ENCODE measurements at places on chromosomes 5 and 9.

- DNase-seq: no peak
Measured at GRCh38 chr5:141475625-141476131, at the start of gene PCDHGC3. Gene PCDHGC3, plus strand, starts transcription at chr5:141475966. Its CDS starts 151 bp downstream, at chr5:141476117.

DNA sequence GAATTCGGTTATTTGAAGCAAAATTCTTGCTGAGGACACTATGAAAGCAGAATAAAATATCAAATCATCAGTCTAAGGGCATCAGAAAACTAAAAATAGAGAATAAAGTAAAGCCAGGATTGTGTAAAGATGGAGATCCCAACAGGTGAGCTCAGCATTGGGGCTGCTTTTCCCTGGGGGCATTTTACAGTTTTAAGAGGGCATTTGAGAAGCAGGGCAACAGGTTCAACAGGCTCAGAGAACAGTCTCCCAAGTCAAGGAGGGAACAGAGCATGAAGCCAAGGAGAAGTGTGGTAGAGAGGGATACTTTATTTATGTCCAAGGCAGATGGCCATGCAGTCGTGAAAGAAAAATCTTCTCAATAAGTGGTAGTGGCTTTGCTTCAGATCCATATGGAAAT, 145.4 kb downstream of the SYK start:
- no peak for DNase-seq

- no peak for DNase-seq
Measured at GRCh38 chr9:22005702-22006606, 3.2 kb downstream of the CDKN2B start.

- no peak for DNase-seq
Measured at GRCh38 chr9:132094314-132094791, 14.7 kb upstream of the MED27 start.

DNA sequence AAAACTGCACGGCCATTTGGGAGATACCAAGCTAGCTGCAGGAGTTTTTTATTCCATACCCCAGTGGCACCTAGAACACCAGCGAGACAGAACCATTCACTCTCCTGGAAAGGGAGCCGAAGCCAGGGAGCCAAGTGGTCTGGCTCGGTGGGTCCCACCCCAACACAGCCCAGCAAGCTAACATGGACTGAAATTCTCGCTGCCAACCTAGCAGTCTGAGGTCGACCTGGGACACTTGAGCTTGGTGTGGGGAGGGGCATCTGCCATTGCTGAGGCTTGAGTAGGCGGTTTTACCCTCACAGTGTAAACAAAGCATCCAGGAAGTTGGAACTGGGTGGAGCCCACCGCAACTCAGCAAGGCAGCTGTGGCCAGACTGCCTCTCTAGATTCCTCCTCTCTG, 108.9 kb upstream of the CHD1 start:
- DNase-seq: no peak

DNA sequence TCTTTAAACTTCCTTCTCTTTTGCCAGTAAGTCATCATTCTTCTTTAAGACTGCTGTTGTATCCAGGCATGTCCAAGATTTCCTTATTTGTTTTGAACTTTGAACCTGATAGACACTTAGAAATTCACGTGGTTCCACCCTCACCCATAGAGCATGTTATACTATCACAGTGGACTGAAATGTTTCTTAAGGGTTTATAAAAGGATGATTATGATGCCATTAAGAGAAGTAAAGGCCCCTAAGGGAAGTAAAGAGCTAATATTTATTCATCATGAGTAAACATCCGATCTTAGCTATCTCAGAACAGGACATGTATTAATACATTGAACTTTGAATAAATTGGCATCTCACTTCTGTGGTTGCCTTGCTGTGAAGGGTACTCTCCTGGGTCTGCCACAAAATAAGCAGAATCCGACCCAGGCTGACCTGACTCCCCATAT, 49.8 kb downstream of the PRKACG start:
- no peak for DNase-seq

DNA sequence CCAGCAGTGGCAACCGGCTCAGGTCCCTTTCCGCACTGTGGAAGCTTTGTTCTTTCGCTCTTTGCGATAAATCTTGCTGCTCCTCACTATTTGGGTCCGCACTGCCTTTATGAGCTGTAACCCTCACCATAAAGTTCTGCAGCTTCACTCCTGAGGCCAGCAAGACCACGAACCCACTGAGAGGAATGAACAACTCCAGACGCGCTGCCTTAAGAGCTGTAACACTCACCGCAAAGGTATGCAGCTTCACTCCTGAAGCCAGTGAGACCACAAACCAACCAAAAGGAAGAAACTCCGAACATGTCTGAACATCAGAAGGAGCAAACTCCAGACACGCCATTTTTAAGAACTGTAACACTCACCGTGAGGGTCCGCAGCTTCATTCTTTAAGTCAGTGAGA, 103.5 kb downstream of the GLIS3 start:
- DNase-seq: no peak

DNA sequence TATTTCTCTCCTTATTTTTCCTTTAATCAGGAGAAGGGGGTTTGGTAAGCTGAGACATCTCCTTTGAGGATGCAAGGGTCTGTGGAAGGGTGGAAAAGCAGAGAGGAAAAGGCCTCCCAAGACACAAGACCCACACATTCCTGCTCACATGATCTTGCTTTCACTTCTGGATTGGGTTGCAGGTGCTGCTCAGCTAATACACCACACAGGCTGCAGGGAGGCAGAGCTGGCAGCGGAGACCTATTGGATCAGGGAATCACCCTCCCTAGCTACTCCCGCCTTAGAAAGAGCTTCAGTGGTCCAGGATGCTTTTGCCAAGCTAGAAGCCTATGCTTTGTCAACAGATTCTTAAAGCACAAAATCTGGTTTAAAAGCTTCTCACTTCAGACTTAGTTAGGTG, 87.6 kb upstream of the IL33 start:
- no peak for DNase-seq

GRCh38 chr5:118195211-118195610, 793.1 kb downstream of the DTWD2 start:
- no peak for DNase-seq

DNA sequence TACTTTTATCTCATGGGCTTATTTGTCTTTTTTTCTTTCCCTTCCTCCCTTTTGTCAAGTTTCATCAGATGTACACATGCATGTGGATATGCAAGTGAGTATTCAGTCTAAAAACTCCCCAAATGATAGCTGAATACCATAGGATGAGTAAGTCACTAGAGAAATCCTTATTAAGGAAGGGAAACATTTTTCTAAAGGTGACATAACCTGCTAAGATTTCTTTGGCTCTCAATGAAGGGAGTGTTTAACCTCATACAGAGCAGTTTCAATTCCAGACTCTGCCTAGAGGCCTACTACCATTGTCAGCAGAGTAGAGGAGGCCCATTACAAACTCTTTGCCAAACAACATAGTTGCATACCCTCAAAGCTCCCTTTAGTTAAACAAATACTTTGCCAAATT, 192.4 kb downstream of the ARHGEF28 start:
- DNase-seq: no peak

DNA sequence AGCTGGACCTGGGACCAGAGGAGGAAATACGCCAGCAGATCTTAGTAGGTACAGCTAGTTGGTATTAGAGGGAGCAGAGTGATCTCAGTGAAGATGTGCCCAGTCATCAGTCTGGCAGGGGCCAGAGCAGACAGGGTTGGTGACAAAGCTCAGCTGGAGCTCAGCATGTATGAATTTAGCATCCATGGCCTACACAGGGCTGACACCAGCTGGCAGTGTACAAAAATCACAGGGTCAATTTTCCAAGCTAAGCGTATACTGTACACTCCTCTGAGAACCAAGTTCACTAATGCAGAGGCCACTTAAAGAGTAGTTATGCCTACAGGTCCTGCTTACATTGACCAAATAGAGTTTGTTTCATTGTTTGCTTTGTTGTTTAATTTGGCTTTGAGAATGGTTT, 146.6 kb downstream of the SLC24A2 start:
- DNase-seq: no peak

DNA sequence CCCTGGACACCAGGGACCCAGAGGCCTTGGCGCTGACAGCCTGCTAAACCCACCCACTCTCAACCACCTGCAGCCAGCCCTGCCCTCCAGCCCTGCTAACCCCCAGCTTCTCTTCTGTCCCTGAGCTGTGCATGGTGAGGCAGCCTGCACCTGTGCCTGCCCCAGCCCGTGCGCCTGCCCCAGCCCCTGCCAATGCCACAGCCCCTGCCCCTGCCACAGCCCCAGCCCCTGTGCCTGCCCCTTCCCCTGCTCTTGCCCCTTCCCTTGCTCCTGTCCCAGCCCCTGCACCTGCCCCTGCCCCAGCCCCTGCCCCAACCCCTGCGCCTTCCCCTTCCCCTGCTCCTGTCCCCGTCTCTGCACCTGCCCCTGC, 43.3 kb upstream of the IRX4 start:
- no peak for DNase-seq

DNA sequence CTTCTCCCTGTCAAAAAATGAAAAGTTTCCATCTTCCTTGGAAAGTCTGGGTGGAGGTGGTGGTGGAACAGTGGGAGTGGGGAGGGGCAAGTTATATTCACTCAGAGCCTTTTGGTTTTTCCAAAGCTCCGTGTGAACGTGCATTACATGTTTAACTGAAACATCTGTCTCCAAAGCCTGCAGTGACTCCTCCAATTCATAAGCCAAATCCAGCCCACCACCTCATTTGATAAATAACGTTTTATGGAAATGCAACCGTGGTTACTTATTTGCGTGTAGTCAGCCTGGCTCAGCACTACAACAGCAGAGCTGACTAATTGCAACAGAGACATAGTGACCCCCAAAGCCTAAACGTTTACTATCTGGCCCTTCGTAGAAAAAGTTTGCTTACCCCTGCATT, 13.9 kb downstream of the TNFSF8 start:
- no peak for DNase-seq

DNA sequence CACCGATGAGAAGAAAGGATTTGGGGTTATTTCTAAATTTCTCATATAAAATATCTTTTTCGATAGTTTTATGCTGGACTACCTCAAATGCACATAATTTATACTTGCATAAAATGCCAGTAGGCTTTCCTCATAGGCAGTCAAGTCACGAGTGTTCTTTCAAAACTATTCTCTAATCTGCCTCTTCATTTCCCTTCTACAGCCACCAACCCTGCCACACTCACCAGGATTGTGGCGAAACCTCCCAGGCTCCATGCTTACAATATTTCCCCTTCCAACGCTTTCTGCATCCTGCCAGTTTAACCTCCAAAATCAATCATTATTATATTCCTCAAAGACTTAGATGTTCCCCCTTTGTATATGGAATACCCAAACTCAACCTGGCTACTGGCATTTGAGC, 65.4 kb downstream of the FRMD3 start:
- DNase-seq: no peak

DNA sequence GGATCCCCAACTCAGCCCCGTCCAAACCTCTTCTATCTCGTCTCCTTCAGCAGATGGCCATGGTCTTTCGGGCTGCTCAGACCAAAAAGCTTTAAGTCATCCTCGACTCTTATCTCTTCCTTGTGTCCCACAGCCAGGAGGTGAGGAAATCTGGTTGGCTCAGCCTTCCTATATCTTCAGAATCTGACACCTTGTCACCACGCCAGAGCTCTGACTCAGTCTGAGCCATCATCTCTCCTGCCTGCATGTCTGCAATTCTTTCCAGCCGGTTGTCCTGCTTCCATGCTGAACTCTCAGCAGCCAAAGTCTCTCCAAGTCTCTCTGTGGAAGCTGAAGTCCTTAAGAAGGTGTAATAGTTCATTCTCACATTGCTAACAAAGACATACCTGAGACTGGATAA, 419.3 kb upstream of the ADAMTS16 start:
- DNase-seq: no peak

All from activated CD4-positive, alpha-beta T cell treated with anti-CD3 and anti-CD28 coated beads for 24 hours (primary cell).